Stimulated activated CD4-positive, alpha-beta T cell treated with anti-CD3 and anti-CD28 coated beads, TNF-alpha, amount 100 ng/mL, for 48 hours (primary cell): ENCODE measurements at places on chromosomes 6 and 20.

- no peak for DNase-seq
Measured at GRCh38 chr20:4665591-4665990, 56.1 kb upstream of the PRND start.

DNA sequence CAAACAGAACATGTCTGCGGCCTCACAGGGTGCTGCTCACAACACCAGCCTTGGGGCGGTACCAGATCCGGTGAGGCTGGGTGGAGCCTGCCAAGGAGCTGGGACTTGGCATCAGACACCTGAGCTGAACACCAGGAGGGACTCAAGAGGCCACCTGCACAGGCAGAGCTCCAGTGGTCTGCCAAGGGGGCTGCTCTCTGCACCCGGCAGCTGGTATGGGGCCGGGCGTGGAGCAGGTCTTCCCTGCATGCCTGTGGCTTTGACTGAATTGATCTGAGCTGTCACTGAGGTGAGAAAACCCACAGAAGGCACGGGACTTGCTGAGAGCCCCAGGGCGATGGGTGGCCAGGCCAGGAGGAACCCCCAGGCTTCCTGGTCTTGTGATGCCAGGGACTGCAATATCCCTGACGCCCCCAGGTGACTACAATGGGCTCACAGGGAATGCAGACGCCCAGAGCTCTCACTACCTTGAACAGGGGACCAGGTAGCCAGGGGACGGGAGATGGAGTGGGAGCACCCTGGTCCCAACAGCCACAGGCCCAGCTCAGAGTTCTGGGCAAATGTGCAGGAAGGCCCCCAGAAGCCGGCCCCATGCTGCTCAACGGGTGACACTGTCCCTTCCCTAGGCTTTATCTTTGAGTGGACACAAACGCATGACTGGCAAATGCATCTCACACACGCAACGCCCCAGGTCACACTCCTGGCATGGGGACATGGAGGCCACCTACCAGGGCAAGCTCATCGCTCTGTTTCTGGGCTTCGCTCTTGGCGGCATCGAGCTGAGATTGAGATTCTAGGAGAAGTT, 48.2 kb downstream of the DSTN start:
- DNase-seq, result no peak

- DNase-seq, result no peak
Measured at GRCh38 chr20:46631874-46632446, 19.3 kb downstream of the SLC13A3 start.

- no peak for DNase-seq
Measured at GRCh38 chr20:46477225-46477624, 36.1 kb downstream of the ZNF334 start.

DNA sequence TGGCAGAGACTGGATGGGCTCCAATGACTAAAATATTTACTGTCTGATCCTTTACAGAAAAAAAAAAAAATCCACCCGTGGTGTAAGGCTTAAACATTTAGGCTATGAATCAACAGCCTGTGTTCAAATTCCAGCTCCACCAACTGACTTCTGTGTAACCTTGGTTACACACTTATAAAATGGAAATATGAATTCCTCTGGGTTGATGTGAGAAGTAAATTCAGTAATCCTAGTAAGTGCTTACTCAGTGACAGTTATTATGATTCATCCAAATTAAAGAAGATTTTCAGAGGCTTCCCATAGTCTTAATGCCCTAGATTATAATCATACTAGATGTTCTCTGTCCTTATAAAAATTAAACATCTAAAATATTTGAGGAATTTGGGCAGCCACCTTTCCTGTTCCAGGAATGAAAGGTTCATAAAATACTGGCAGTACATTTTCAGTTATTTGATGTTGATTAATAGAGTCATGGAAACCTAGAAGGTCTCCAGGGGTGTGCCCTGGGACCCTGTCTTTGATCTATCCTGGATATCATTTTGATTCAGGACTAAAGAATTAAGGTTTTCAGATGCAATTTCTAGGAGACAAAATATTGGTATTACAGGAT, 180.3 kb upstream of the ZNF217 start:
- DNase-seq, result no peak

GRCh38 chr6:167577891-167578361, 248.8 kb upstream of the AFDN start:
- DNase-seq, result no peak

DNA sequence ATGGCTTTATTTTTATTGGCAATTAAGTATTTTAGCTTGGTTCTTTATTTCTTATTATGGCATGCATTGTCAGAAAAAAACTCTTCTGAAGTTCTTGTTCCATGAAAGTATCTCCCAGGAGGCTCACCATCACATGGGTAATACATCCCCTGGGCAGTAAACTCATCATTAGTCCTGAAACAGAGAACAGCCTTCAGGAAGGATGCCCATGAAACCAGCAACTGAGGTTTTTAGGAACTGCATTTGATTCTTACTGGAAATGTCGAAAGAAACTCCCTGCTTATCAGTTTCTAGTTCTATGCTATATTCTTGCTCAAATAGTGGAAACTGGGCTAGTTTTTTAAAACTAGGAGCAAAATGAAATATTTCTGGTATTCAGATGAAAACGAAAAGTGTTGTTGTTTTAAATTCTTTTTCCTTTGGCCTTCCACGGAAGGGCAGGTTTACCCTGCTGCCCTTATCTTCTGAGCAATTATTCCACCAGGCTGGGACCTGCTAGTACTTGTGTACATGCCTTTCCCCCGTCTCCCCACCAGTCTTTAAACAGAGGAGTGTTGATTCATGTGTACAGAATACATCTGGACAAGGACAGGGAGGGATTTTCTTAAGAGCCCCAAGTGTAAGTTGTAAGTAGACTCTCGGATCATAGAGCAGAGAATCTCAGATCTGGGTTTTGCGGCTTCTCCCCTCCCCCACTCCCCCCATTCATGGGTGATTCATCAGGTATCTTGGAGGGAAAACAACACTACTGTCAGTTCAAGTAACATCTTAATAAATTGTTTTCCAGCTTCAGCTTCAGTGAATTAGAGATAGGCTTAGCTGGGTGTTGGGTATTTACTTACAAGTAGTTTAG, 81.5 kb downstream of the RTN4IP1 start:
- DNase-seq, result no peak

DNA sequence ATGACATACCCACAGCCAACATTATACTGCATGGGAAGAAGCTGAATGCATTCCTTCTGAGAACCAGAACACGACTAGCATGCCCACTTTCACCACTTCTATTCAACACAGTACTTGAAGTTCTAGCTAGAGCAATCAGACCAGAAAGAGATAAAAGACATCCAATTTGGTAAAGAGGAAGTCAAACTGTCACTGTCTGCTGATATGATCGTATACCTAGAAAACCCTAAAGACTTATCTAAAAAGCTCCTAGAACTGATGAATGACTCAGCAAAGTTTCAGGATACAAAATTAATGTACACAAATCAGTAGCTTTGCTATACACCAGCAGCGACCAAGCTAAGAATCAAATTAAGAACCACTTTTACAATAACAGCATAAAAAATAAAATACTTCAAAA, 60.5 kb downstream of the EYS start:
- no peak for DNase-seq

DNA sequence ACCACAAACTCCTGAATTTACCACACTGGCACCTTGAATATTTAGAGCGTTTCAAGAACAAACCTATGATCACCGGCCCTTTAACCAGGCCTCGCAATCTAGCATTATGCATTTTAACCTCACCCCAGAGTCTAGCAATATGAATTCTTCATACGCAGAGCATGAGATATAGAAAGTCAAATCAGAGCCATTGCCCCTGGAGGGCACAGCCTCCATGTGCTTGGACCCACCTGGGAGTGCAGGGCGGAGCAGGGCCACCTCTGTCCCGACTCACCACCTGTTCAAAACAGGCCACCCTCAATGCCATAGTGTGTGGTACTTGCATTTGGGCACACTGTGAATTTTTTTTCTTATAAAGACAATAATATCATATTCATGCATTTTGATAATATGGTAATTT, 19.5 kb upstream of the AFDN start:
- DNase-seq, result no peak
